ENCODE measurements at places on chromosomes 5 and 9.

DNA sequence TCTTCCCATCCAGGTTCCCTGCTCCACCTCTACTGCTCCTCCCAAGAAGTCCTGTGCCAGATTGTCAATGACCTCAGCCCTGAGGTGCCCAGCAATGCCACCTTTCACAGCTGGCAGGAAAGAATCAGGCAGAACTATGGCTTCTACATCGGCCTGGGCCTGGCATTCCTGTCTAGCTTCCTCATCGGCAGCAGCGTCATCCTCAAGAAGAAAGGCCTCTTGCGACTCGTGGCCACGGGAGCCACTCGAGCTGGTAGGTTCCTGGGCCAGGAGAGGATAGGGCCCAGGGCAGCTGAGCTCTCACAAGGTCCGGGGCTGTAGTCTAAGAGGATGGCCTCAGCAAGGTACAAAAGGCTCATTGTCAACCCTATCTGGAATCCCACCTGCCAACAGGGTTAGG lies 3.1 kb downstream of the NIPAL4 start:
- DNase-seq = no peak

- no peak for DNase-seq
Observed at GRCh38 chr9:127884427-127884911, 7.0 kb upstream of the AK1 start.

- no peak for DNase-seq
Observed at GRCh38 chr5:82656341-82656761, 378.2 kb upstream of the RPS23 start.

DNA sequence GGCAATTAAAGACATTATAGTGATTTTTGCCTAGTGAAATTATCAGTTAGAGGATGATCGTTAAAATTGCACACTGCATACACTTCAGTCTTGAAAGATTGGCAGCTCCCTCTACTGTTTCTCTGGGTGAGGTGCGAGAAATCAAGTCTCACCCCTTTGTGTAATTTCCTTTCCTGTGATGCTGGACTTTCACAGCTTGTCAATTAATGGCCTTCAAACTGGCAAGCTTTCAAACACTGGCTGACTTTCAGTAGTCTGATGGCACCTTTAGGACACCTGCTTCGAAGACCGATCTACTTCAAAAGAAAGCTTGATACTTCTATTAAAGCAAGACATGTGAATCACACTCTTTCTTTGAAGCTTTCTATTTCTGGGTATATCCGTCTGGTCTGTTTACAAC lies 706.7 kb upstream of the PTPRD start:
- DNase-seq = no peak

GRCh38 chr5:132074772-132075718 lies 1.5 kb downstream of the CSF2 start:
- no peak for DNase-seq

- DNase-seq = no peak
Observed at GRCh38 chr5:144295284-144295683, 124.6 kb downstream of the KCTD16 start.

- peak; percentile 75 for DNase-seq
Observed at GRCh38 chr5:68215898-68216244, 315 bp downstream of the PIK3R1 start.

- no peak for DNase-seq
Observed at GRCh38 chr5:143828710-143829109, 16.7 kb downstream of the HMHB1 start.

DNA sequence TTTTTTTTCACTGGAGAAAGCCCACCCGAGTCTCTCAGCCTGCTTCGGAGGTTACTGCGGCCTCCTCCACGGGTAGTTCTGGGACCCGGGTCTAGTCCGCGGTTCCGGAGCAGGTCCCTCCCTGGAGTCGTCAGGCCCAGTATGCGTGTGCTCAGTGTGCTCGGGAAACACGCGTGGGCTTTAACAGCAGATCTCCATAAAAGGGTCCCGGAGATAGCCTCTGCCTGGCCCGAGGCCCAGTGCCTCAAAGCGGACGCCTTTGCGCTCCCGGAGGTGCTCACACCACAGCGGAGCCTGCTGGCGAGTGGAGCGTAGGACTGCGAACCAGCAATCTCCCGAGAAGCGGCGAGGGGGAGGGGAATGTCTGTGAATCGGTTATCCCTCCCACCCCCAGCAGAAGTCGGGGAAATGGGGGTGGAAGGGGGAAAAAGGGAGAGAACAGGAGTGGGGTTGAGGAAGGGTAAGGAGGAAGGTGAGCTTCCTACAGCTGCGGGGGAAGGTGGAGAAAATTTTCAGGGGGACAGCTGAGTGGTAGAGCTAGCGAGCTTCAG lies 28.7 kb downstream of the CDKN2A start:
- DNase-seq = peak; percentile 77

Data from GM10248 (cell line).